ENCODE measurements at places on chromosomes 1 and 21.

DNA sequence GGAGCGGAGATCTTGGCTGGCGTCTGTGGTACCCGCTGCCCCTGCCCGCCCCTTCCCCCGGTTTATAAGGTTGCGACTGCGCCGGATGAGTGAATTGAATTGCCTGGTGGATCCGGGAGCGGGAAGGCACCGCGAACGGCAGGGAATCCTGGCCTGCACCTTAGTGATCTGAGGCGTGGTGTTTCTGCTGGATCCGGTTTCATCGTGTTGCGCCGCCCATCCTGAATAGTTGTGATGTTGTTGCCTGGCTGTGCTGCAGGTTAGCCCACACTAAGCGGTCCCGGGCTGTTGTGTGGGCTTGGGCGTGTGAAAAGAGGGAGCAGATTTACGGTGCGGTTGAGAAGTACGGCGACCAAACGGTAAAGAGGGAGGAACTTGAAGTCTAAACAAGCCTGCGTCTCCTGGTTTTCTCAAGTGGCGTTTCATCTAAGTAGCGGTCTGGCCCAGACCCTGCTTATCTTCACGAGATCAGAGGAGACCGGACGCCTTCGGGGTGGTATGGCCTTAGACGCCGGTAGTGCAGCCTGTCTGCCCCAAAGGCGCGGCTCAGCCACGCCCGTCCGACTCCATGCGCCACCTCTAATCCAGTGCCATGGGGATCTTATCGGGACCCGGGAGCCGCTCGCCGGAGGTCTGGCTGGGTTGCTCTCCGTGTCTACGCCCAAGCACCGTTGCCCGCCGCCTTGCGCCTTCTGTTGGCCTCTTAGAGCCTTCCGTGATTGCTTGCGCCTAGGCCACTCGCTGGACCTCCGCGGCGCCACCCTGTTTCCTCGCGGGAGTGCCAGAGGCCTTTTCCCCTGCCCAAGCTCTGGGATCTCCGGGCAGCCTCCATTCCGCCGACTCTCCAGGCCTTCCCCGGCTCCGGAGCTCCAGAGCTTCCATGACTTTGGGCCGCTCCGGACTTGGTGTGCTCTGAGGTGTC is 87.5 kb upstream of the RHOU start:
- DNase-seq = peak; percentile 69

DNA sequence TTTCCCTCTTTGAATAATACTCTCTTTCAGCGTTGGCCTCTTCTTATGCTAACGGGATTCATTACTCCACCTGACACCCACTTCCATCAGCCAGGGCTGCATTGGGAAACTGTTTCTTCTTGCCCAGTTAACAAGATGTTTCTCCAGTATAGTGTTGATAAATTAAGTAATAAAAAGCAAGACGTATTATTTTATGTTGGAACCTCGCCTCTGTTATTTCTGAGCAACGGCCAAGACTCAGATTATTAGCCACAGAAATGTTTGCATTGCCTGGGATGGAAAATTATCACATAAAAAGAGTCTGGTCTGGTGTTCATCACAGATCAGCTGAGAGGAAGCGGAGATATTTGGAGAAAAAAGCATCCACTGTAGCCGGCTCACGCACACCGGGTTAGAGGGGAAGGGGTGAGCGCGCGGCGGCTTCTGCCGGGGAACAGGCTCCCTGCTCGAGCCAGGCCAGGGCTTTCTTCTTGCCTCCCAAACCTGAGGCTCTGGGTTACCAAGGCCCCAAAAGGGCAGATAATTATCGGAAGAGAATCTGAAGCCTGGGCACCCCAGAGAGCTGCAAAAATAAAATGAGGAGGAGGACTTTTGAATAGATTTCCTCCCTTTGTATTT is 189.5 kb downstream of the PRDM16 start:
- no peak for DNase-seq

GRCh38 chr1:36941316-36941978 is 92.9 kb downstream of the GRIK3 start:
- DNase-seq = no peak

- DNase-seq = no peak
Observed at GRCh38 chr1:5141750-5142149, 487.3 kb downstream of the AJAP1 start.

DNA sequence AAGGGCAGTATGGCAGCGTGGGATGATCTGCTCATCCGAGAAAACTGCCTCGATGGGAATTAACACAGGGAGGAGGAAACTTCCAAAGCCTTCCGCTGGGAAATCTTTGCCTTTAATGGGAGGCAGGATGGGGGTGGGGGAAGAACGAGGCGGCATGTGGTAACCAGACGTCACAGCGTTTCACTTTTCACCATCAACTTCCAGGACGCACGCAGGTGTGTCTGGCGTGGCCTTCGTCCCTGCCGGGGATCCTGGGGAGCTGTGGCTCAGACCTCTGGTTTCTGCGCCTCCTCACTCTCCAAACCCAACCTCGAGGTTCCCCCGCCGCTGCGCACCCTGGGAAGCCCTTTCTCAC is 282 bp downstream of the RSPH1 start:
- DNase-seq = no peak

GRCh38 chr1:114715952-114716303 is 643 bp downstream of the NRAS start:
- DNase-seq = no peak

- peak; percentile 11 for DNase-seq
Observed at GRCh38 chr1:56326056-56326455, 253.3 kb downstream of the PLPP3 start.

DNA sequence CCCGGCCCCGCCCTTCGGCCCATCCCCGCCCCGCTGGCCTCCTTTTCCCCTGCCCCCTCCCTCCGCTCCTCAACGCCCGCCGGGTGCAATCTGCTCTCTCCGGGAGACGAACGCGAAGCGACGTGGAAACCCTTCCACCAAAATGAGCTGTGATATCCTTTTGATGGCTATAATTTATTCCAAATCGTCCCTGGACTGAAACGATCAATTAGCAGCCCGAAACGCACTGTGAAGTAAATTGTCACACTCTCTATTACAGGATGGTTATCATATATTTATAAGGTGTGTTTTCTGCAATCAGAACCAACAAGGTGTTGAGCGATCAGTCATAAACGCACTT is 134.6 kb upstream of the BARHL2 start:
- DNase-seq = no peak

DNA sequence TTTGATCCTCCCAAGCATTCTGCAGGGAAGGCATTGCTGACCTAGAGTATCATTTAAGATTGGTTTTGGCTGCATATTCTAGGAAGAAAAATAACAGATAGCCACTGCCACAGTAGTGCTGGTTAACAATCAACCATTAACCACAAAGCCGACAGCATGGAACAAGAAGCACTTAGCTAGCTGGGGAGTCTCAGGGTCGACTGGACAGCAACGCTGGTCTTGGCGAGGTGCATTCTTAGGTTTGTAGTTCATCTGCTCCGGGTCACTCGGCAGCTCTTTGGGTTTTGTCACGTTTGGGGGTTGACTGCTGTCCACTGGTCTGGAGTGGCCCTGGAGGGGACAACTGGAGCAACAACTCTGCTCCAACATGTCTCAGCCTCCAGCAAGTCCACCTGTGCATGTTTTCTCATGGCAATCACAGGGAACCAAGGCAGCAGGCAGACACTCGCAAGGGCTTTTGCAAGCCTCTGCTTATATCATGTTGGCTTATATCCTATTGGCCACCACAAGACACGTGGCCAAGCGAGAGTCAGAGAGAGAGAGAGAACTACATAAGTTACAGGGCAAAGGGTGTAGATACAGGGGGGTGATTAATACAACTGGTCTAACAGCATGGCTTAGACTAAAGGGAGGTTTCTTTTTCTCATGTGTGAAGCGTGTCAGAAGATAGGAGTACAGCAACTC is 99.5 kb downstream of the LACTBL1 start:
- peak; percentile 85 for DNase-seq

GRCh38 chr1:85047144-85047471 is 1.2 kb downstream of the MCOLN3 start:
- no peak for DNase-seq

- DNase-seq = no peak
Observed at GRCh38 chr1:234748066-234748465, 138.1 kb upstream of the IRF2BP2 start.

DNA sequence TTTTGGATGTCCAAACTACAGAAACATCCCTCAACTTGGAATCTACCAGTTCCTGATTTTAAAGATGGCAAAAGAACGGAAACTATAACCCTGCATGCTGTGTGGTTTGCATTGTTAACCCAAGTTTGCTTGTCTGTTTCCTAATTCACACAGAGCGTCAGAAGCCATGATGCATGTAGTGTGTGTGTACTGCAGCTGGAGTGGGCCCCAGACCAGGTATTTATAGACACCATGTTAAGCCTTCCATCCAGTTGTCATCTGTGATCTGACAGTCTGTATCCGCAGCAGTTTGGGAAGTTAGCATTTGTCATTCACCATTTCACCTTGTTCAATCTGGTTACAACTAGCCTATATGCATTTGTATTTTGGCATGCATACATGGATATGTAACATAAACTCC is 27.7 kb upstream of the PLEKHM2 start:
- no peak for DNase-seq

- no peak for DNase-seq
Observed at GRCh38 chr1:234598974-234599616, 10.9 kb downstream of the IRF2BP2 start.

GRCh38 chr21:38905752-38906151 is 100.0 kb downstream of the ETS2 start:
- DNase-seq = no peak

GRCh38 chr21:44082648-44083440 is 24.4 kb upstream of the PWP2 start:
- no peak for DNase-seq

DNA sequence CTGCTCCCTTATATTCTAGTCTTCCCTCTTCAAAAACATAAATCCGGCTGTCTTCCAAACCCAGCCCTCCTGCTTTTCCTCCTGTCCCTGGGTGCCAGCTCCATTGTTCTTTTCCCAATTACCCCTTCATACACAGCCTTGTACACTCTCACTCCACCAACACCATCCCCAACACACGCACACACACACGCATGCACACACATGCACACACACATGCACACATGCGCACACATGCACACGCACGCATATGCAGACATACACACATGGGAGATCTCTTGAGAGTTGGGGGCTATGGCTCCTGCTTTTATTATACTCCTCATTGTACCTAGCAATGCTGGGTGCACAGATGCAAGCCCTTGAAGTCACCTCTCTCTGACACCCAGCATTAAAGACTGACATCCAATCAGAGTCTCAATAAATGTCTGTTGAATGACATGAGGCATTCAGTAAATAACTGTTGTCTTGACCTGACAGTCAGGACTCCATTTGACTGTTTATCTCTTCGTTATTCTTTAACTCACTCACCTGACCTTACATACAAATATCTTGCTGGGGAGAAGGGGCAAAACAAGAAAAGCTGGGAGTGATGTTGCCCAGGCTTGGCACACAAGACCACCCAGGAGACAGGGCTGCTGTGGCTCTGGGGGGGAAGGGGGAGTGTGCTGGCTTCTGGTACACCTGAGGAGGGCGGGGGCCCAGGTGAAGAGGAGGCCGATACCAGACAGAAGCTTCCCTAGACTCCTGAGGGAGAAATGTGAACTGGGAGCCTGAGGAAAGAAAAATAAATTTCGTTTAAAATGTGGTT is 16.0 kb downstream of the ABCA4 start:
- DNase-seq = no peak

DNA sequence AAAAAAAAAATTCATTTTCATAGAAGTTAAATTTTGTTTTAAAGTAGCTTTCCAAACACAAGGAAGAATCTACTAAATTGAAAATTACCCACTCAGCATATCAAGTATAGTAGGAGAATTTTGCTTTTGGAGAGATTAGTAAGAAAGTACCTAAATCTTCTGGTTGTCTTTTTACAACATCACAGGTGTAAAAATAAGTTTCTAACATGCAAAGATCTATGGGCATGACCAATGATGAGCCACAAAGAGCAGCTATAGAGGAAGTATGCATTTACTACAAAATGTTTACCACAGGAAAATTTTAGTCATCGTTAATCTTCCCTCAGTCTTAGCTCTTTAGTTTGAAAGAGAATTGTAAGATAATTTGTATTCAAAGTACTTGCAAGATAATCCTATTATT is 28.1 kb downstream of the ANGPTL3 start:
- no peak for DNase-seq

DNA sequence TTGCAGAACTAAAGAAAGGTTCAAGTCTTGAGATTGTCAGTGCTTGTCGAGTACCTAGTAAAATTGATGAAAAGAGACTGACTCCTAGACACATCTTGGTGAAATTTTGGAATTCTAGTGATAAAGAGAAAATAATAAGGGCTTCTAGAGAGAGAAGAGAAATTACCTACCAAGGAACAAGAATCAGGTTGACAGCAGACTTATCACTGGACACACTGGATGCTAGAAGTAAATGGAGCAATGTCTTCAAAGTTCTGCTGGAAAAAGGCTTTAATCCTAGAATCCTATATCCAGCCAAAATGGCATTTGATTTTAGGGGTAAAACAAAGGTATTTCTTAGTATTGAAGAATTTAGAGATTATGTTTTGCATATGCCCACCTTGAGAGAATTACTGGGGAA is 16.3 kb downstream of the L1TD1 start:
- DNase-seq = no peak

GRCh38 chr1:84715342-84716019 is 25.2 kb upstream of the SSX2IP start:
- DNase-seq = no peak

GRCh38 chr21:29477941-29478340 is 179.2 kb downstream of the BACH1 start:
- DNase-seq = peak; percentile 81

- DNase-seq = no peak
Observed at GRCh38 chr1:208074353-208074752, 163.4 kb upstream of the CD34 start.

- DNase-seq = no peak
Observed at GRCh38 chr1:41807390-41807789, 111.3 kb downstream of the HIVEP3 start.

DNA sequence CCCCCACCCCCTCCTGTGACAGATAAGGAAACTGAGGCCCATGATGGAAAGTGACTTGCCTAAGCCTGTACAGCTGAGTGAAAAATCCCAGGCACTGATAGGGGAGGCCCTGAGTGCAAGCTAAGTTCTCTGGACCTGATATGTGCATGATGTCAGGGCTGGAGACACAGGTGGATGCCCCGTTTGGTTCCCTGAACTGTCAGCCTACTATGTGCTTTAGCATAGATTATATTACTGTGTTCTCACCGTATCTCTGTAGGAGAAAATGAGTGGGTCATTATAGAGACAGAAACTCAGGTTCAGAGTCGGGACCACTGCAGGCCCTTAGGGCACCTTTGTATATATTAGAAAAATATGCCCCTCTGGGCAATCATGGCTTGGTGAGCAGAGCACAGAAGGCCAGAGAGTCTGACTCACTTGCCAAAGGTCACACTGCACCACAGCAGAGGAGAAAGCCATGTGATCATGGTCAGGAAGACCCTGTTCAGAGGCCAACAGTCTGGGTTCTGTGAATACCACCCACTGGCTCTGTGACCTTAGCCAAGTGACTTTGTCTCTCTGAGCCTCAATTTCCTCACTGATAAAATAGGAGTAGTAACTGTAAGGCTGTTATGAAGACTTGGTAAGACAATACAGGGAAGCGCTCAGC is 145.8 kb upstream of the WNT4 start:
- no peak for DNase-seq
